AG04449 (cell line): ENCODE measurements at places on chromosomes 4 and X.

DNA sequence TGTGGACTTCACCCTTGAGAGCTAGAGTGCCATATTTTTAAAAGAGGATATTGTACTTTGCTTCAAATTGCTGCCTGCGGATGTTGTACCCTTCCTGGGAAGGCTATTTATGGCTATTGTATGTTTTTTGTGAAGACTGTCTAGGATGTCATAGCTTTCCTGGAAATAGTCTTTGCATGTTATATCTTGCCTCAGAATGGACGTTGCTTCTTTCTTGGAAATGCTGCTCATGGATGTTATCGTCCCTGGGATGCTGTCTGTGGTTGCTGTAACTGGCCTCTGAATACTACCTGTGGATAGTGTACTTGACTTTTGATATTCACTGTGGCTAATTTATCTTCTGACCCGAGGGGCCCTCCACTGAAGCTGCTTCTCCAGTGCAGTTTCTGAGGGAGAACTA is 146.8 kb downstream of the ENOX2 start:
- no peak for DNase-seq

DNA sequence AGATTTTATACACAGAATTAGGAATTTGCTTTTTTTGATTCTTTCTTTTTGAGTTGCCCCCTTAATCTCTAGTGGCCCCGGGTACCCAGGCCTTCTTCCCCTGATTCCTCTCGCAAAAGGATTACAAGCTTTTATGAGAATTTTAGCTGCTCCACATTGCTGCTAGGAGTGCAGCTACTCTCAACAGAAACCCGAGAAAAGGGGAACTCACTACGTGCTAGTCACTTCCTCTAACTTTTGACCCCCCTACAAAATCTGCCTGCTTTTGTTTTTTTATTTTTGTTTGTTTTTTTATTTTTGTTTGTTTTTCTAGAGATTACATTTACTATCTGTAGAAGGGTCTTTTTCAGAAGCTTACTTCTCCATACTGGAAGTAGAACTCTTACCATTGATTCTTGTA is 64.1 kb downstream of the ZNF81 start:
- DNase-seq = no peak

DNA sequence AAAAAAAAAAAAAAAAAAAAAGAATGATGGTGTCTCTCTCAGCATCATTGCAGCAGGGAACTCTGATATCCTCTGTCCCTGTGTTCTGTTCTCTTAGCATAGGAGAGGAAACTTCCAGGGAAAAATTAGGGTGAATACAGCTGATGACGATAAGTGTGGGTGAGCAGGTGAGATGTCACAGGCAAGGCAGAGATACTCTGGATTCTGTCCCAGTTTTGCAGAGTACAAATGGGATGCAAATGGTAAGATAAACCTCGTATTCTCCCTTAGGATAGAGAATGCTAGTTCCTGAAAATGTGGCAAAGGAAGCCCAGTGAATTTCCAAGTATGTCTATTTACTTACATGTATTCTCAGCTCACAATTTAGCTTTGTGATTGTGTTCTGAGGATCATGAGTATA is 671.6 kb upstream of the BOD1L1 start:
- no peak for DNase-seq

GRCh38 chr4:25993395-25994185 is 79.6 kb downstream of the SMIM20 start:
- no peak for DNase-seq

GRCh38 chr4:77430847-77431246 is 174.8 kb upstream of the CXCL13 start:
- DNase-seq = no peak

- DNase-seq = no peak
Measured at GRCh38 chrX:30302956-30303355, 6.2 kb downstream of the NR0B1 start.

DNA sequence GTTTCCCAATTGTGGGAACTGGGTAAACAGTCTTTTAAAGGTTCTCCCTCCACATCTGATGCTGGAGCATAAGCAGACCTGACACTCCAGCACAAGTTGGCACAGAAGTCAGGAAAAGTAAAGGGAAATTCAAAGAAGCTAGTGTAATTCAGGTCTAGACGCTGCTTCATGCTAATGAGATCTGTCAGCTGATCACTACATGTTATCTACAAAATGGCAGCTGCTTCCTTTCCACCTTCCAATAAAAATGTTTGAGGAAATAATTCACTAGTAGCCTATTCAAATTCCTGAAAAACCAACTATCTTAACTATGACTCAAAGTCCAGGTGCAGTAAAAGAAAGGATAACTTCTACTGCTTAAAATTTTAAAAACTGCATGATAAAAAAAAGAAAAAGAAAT is 29.3 kb downstream of the DCAF8L2 start:
- DNase-seq = no peak

- DNase-seq = no peak
Measured at GRCh38 chr4:75940692-75941253, at the start of gene NAAA. Gene NAAA, minus strand, starts transcription at chr4:75941013. Its CDS starts 64 bp downstream, at chr4:75940949.

DNA sequence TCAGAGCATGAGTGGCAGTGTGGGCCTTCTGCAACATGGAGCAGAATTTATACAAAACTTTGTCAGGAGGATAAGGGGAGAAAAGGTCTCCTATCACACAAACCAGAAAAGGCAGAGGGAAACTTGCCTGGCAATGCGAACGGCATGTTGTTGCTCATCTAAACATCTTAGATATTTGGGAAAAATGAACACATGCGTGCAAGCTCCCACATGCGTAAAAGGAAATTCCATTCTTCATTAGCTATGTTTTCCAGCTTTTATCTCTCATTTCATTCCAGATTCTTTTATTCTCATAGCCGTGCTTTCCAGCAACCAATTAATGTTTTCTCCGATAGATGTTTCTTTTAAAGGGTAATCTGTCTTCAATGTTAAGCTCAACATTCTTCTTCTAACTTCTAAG is 31.3 kb upstream of the GBA3 start:
- DNase-seq = no peak

DNA sequence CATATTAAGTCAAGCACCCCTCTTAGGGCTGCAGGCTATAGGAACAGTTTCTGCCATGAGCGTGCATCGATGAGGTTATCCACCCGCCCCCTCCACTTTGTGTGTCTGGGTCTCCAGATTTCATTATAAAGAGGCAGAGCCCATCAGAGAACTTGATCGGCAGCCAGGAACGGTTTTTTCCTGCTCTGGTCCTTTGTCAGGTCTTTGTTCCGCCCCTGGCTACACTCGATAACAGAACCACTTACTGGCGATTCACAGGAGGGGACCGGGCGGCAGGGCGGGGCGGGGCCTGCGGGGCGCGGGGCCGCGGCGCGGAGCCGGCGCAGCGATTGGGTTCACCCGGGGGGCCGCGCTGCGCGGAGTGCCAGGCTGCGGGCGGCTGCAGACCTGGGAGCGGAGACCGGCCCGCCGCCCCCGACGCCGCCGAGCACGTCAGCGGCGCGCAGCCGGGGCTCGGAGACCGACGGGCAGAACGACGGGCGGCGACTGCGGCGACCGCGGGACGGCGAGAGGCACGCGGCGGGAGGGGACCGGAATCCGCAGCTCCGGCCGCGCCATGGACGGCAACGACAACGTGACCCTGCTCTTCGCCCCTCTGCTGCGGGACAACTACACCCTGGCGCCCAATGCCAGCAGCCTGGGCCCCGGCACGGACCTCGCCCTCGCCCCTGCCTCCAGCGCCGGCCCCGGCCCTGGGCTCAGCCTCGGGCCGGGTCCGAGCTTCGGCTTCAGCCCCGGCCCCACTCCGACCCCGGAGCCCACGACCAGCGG is at the start of gene SLC10A4:
SLC10A4 (plus strand) TSS at position 338 of the 771 bp plus-strand sequence; CDS start at position 557, 219 bp downstream.
- no peak for DNase-seq

DNA sequence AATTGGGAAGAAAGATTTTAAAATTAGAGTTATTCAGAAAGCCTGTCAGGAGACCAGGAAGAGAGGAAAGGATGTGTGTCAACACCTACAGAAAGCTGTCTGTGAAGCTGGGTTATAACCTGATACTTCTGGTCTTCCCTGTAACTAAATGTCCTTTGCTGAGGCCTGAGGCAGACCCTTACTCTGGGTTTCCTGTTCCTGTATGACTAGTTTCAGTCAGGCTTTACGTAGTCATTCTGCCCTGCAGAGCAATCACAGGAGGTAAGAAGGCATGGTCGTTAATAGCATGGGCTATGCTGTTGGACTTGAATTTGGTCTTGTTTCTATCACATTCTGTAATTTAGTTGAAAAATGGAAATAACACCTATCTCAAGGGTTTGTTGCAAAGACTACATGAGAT is 110.5 kb upstream of the IGFBP7 start:
- no peak for DNase-seq

DNA sequence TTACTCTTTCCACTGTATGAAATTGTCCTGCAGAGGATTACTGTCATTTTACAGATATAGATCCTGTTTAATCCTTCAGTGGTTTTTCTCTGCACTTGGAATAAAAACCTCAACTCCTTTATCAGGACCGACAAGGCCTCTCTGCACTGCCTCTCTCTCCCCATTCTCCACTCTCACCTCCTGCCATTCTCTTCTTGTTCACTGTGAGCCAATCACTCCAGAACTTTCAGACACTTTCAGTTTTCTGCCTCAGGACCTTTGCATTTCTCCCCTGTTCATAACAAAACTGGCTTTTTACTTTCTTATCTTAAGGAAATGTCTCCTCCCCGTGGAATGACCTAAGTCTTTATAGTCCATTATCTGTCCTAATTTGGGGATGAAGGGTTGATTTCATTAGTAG is 137.3 kb downstream of the ELOVL6 start:
- no peak for DNase-seq

DNA sequence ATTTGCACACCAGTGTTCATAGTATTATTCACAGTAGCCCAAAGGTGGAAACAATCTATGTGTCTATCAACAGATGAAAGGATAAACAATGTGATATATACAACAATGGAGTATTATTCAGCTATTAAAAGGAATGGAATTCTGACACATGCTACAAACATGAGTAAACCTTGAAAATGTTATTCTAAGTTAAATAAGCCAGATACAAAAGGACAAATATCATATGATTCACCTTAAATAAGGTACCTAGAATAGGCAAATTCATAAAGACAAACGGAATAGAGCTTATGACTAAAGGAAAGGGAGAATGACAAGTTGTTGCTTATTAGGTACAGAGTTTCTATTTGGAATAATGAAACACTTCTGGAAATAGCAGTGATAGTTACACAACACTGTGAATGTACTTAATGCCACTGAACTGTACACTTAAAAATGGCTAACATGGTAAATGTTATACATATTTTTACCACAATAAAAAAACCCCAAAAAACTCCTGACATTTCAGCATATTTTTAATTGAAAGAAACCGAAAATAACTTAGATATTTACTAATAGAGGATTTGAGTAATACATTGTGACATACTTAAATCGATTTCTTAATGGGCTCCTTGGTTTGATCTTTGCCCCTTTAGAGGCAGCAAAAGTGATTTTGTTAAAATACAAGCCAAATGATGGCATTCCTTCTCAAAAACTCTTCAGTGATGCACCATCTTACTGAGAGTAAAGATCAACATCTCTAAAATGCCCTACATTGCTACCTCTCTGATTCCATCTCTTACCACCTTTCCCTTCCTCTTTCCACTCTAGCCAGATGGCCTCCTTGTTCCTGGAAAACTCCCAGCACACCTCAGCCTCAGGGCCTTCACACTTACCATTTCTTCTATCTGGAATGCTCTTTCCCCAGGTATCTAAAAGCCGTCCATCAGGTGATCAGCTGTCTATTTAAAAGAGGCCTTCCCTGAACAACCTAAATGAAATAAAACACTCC is 8.6 kb upstream of the CYP2U1 start:
- no peak for DNase-seq

DNA sequence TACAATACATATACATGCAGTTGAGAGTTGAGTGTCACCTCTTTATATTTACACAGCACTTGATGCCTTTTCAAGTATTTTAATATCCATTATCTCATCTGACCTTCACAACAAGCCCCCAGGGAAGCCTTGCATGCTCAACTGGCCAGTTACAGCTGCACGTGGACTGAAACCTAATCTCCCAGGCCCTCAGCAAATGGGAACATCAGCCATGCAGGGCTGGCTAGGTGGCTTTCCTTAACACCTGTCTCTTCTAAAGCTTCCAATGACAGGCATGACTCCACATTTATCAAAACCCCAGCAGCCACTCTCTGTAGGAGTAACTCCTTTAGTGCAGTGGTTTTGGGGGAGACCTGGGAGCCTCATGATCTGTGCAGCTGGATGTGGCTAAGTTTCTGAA is 56.4 kb downstream of the PHKA2 start:
- DNase-seq = no peak

- no peak for DNase-seq
Measured at GRCh38 chr4:21517126-21517859, 431.3 kb downstream of the KCNIP4 start.

- no peak for DNase-seq
Measured at GRCh38 chr4:64682946-64683345, 273.7 kb upstream of the TECRL start.

DNA sequence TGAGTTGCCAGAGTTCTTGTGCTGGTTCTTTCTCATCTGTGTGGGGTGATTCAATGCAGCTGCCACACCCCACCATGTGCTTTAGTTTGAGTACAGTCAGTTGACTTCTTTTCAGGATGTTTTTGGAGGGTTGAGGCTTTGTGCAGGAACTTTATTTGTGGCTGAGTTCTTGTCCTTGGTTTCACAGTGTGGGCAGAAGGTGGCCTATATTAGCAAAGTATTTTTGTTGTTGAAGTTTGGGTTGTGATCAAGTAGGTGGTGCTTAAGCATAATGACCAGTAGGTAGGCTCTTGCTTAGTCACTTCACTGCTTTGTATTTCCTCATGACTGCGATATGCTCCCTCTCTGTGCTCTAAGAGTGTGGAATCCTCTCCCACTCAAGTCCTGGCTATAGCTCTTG is 80.3 kb downstream of the ARHGAP24 start:
- DNase-seq = no peak

GRCh38 chrX:50081282-50081889 is 119.4 kb downstream of the AKAP4 start:
- DNase-seq = no peak

GRCh38 chr4:65971686-65972085 is 301.4 kb upstream of the EPHA5 start:
- DNase-seq = no peak

GRCh38 chr4:81884986-81885385 is 413.3 kb upstream of the RASGEF1B start:
- no peak for DNase-seq

DNA sequence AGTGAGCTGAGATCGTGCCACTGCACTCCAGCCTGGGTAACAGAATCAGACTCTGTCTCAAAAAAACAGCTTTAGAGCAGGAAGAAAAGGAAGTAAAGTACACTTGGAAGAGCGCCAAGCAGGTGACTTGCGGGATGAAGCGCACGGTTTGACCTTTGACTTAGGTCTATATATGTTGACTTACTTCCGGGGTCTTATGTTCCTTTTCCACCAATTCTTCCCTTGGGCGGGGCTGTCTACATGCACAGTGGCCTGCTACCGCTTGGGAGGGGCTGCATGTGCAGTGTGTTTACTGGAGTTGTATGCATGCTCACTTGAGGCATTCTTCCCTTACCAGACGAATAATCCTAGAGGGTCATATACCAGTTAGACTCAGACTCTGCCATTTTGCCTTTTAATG is 108.6 kb downstream of the APOOL start:
- no peak for DNase-seq

- no peak for DNase-seq
Measured at GRCh38 chr4:56301997-56302496, 85.2 kb downstream of the AASDH start.
